ENCODE measurements at places on chromosomes 4 and X. TPM values are rescaled to one million over a fixed set of nuclear protein-coding genes. Genes with fewer than 3 reads are reported as not detected.
A peak's percentile ranks its signal among the peaks of the same experiment; 100 is the strongest.

- DNase-seq, result no peak
Measured at GRCh38 chr4:179709961-179710624, 2267.9 kb upstream of the AGA start.

F9 gene
- 0.55 TPM for total RNA-seq

GRCh38 chrX:137032841-137033773 is 688 bp downstream of the GPR101 start:
- no peak for DNase-seq

GRCh38 chrX:136125106-136125505 is 22.2 kb upstream of the FHL1 start:
- DNase-seq, result no peak

TIGD4 gene
- total RNA-seq, result 0.92 TPM

- no peak for DNase-seq
Measured at GRCh38 chrX:23662853-23663252, 4.4 kb upstream of the PRDX4 start.

DNA sequence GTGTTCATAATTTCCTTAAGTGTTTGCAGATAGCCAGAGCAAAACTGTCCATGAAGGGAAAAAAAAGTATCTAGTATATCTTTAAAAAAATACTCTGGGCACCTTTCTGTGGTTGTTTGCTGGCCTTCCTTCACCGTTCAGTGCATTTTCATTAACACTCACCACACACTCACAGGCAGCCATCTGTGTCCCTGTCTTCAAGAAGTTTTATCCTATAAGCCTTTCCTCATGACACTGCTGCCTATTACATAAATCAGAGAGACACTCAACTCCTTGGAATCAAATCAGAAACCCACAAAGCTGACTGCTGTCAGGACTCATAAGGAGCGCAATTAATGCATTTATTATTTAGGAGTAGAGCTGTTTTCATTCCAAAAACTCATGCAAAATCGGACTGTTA is 1720.2 kb downstream of the PCDH7 start:
- DNase-seq, result no peak

SSX2 gene
- total RNA-seq, result not detected

DNA sequence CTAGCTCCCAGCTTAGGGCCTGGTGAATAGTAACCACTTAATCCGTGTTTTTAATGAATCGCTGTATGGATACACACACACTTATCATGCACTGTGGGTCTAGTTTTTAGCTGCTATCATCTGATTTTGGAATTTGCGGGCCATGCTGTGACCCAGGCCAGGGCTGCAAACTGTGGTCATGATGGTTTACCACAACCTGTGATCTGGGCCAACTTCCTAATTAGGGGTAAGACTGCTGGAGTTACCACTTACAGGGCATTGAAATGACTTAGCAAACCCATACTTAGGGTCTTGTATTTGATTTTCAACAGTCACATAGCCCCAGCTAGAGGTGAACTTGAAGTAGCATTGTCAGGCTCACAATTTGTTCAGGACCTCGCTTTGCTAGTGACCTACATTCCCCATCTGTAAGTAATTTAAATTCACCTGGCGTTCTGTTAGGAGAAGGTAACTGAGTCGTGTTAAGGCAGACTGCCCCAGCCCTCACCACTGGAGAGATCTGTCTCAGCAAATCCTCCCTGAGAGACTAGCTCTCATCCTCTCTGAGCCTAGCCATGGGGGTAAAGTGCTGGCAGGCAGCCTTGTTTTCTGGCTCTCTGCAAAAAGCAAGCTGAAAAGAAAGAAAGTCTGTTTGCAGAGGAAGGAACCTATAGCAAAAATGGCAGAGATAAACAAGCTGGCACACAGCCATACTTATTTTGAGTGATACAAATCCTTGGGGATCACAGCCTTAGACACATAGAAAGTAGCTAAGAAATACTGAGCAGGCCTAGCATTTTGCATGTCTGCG is 33.8 kb upstream of the EGFL6 start:
- no peak for DNase-seq

DNA sequence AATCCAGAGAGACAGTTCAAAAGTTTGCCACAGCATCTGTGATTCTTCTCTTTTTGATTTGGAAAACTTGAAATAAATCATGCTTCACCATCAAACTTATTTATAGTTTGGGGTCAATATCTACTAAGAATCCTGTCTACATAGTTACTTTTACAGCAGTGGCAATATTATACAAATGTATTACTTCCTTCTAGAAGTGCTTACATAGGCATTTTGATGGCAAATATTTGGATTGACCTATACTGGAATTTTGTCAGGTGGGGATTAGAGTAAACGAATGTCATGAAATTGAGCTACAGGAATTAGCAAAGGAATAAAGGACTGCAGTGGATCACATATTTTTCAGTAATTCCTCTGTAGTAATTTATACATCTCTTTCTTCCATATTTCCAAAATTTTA is 1885.5 kb upstream of the ADGRL3 start:
- no peak for DNase-seq

GRCh38 chr4:20042769-20043168 is 208.9 kb upstream of the SLIT2 start:
- no peak for DNase-seq

DNA sequence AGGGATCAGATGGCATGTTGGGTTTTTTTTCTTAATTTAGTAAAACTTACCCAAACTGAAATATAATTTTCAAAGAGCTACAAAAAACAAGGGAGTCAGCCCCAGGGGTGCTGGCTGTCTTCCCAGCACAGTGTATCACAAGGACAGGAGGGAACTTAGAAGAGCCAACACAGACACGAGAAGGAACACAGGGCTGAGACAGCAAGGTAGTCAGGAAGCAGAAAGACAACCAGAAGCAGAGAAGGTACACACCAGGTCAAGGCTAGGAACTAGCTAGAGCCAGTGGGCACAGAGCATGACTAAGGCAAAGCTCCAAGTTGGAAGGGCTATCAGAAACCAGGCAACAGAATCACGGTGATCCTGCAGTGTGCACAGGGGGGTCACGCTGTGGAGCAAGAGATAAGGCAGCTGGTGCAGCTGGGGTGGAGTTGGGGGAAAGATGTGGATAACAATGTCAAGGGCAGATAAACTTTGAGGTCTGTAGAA is 168.7 kb downstream of the NR3C2 start:
- no peak for DNase-seq

DNA sequence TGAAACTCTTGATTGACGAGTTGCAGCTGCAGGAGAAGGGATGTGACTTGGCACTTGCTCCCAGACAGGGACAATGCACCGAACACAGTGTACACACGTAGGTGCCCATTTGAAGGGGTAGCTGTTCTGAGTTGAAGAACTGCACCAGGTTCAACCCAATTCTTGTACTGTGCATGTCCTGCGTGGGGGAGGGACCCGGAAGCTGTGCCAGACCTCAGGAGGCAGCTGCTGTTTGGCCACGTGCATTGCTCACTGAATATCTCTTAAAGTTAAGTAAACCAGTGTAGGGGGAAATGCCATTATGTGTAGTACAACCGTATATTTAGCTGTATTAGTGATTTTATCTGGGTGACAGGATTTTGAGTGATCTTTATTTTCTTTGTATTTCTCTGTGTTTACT is 12.0 kb upstream of the RBBP7 start:
- DNase-seq, result peak; percentile 14

CLNK gene
- total RNA-seq, result 0.14 TPM

DNA sequence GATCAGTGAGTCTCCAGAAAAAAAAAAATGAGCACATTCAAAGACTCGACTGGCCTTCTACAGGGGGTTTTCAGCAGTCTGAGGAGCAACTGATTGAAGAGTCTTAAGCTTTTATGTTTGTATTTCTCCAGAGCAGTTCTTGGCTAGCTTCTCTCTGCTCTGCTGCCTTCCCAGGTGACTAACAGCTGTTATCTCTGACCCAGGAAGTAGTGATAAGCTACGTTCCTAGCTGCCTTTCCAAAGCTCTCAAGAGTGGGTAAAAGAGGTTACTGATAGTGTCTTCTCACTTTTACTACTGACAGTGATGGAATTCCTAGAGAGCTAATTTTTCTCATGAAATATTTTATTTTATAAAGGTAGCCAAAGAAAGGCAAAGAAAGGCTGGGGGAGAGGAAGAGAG is 66.6 kb downstream of the ENOX2 start:
- no peak for DNase-seq

DNA sequence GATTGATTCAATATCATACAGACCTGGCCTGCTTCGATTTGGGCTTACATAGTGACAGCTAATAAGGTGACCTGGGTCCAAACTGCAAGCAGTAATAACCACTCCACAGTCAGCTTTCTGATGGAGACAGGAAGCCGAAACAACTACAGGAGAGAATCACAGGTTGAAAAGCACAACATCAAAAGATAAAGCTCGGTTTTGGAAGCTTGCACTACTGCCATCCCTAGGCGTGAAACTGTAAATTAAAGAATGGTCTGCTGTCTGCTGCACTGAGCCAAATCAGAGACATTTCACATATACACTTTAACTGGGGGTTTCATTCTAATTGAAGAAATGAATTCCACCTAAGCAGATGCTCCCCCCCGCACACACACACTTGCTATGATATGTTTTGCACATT is 116.3 kb downstream of the DHX15 start:
- DNase-seq, result no peak

- DNase-seq, result peak; percentile 76
Measured at GRCh38 chr4:7328913-7329638, 105.7 kb downstream of the PSAPL1 start.

- no peak for DNase-seq
Measured at GRCh38 chrX:56279863-56280262, 47.7 kb downstream of the KLF8 start.

DNA sequence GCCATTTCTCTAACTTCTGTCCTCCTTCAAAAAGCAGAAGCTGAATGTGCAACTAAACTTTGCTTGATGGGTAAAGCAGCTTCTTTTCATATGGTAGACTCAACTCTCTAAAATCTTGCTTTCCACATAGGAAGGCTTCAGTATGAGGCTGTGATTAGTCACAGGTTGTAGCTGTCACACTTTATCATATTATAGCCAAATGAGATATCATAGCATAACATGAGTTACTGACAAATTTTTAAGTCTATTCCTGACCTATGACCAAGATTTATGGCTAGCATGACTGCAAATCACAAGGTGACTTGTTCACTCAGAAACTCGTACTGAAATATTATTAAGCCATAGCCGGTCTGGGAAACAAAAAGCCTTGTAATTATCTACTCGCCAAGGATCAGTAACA is 998.6 kb downstream of the RPA4 start:
- DNase-seq, result no peak

NLGN3 gene
- total RNA-seq, result 2.5 TPM

GRCh38 chr4:182174979-182175378 is 68.2 kb upstream of the TENM3 start:
- DNase-seq, result no peak

F8A2 gene
- not detected for total RNA-seq

DNA sequence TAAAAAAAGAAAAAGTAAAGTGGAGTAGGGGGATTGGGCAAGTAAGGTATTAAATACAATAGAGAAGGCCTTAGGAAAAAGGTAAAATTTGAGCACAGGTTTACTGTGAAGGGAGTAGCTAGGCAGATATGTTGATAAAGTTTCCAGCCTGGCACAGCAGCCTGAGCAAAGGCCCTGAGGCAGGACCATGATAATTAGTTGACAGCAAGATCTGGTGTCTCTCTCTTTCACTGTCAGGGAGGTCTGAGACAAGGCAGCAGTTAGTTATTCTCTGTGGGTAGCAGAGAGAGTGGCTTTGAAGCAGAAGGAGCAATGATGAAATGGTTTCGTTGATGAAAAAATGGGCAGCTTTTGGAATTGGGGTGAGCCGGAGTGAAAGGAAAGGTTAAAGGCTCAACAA is 119.5 kb downstream of the KDR start:
- DNase-seq, result no peak

DNA sequence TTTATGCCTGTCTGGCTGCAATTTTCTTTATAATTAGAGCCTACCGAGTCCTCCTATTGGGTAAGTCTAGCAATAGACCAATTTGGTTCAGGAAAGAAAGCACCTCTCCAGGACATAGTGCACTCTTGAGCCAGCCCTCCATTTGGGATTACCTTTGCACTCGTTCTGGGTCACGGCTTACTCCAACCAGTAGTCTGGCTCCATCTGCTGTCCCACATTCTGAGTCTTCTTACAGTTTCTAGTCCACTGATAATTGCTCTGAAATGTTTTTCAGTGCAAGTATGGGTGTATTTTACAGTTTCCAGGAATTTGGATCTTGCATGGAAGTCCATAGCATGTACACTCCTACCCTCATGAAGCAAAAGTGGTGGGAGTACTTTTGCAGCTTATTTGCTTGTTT is 34.8 kb upstream of the USP51 start:
- no peak for DNase-seq

- no peak for DNase-seq
Measured at GRCh38 chrX:106684207-106684606, 42.3 kb upstream of the RNF128 start.

GUCY1B1 gene
- 13.5 TPM for total RNA-seq

GRCh38 chr4:185112104-185112503 is 31.0 kb upstream of the SLC25A4 start:
- DNase-seq, result peak; percentile 77

GRCh38 chrX:56811599-56811998 is 82.6 kb downstream of the NBDY start:
- DNase-seq, result no peak

- no peak for DNase-seq
Measured at GRCh38 chrX:39204945-39205344, 403.7 kb downstream of the MID1IP1 start.

SERPINA7 gene
- 0.26 TPM for total RNA-seq

DNA sequence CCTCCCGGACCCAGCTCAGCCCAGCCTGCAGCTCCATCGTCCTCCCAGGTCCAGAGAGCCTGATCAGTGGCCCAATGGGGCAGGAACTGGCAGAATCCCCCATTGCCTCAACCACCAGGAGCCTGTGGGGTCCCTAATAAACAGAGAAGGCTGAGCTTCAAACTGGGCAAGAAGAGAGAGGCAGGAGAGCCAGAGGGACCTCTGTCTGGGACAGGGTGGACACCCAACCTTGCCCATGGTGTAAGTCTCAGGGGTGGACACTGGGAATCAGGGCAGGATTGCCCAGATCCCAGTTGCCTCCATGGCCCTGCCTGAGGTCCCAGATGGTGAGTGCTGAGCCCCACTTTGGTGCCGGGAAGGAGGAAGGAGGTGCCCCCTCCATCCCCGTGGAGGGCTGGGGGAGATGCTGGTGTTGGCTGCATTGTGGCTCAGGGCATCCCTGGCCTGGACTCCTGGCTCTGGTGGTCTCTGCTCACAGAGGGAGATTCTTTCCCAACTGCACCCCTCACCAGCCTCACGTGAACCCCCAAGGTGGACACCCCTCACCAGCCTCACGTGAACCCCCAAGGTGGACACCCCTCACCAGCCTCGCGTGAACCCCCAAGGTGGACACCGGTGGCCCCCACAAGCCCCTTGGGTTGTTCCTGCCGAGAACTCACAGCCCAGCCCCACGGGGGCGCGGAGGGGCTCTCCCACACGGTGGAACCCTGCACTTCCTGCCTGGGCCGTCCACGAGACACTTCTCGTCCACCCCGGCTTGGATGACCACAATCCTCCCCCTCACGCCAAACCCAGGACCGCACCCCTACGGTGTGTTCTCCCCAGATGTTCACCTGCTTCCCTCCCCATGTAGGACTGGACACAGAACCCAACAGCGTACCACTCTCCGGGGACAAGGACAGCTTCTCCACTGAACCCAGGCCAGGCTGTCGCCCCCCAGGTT is 5.4 kb downstream of the CPLX1 start:
- no peak for DNase-seq

- no peak for DNase-seq
Measured at GRCh38 chr4:173270312-173271027, 63.7 kb downstream of the HMGB2 start.

- no peak for DNase-seq
Measured at GRCh38 chr4:102730968-102731533, 29.7 kb downstream of the MANBA start.

VCX gene
- total RNA-seq, result not detected

GK gene
- 29.1 TPM for total RNA-seq

GRCh38 chr4:5370286-5370685 is 319.0 kb downstream of the STK32B start:
- DNase-seq, result no peak
